Stimulated activated naive CD8-positive, alpha-beta T cell treated with anti-CD3 and anti-CD28 coated beads, Interleukin-15, Interleukin-2, amounts not matched to agents 100 U/mL and 50 U/mL, for 24 hours (primary cell): ENCODE measurements at places on chromosomes 3 and 15.
A peak's percentile ranks its signal among the peaks of the same experiment; 100 is the strongest.

DNA sequence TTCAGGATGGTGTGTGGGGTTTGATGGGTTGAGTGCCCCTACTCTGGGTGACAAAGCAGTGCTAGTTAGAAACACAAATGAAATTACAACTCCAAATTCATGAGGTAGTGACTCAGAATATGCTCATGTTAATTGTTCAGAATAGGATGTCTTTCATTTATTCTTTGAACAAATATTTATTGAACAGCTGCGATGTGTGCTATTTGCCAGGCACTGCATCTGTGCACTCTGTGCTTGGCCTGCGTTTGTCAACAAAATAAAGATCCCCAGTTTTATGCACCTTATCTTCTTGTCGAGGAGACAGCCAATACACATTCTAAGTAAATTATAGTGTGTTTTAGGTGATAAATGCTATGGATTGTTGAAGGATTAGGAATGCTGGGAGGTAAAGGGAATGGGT is 27.3 kb downstream of the MED12L start:
- DNase-seq = no peak

DNA sequence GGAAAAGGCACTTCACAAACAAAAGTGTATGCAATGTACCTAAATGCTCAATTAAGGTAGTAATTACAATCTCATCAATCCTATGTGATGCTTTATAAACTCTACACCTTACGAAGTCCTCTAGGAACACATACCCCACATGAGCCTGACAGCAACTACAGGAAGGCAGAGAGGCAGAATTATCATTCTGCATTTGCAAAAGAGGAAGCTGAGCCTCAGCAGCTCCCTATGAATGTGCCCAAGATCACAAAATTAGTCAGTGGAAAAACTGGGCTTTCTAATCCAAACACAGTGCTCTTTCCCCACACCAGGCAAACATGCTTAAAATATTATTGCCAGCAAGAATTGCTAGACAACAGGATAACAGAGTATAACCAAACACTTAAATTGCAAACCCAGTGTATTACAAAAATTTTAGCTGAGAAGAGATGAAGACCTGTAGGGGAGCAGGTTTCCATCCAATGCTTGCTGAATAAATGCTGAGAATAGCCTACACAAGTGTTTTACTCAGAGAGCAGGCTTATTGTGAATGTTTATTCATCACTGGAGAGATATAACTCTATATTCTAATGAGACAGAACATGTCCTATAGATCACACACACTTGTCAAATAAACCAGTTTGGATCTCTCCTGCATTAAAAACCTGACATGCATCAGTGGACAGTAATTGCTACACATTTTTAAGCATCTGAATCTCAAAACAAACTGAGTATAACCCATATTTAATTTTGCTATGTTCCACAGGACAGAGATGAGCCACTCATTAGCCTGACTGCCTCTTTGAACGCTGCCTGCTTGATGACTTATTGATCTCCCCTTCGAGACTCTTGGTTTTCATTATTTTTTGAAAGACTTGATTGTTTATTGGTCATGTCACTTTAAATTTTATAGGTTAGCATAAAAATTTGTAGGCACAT is 62.2 kb downstream of the PLCH1 start:
- no peak for DNase-seq

GRCh38 chr15:87387766-87388165 is 868.8 kb downstream of the NTRK3 start:
- no peak for DNase-seq

DNA sequence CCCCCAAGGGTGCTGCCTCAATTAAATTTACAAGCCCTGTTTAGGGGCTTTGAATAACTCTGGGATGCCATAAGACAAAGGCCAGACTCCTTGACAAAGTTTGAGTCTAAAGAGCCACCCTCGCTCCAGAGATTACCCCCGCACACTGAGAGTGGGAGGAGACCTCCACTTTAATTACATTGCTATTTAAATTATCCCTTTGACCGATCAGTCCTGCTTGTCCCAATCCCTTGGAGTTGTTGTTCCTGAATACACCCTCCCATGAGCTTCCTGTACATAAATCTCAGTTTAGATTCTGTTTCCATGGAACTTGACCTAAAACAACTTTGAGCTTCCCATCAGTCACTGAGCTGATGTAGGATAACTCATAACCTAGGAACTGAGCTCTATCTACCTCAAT is 596.3 kb downstream of the PYDC2 start:
- no peak for DNase-seq

DNA sequence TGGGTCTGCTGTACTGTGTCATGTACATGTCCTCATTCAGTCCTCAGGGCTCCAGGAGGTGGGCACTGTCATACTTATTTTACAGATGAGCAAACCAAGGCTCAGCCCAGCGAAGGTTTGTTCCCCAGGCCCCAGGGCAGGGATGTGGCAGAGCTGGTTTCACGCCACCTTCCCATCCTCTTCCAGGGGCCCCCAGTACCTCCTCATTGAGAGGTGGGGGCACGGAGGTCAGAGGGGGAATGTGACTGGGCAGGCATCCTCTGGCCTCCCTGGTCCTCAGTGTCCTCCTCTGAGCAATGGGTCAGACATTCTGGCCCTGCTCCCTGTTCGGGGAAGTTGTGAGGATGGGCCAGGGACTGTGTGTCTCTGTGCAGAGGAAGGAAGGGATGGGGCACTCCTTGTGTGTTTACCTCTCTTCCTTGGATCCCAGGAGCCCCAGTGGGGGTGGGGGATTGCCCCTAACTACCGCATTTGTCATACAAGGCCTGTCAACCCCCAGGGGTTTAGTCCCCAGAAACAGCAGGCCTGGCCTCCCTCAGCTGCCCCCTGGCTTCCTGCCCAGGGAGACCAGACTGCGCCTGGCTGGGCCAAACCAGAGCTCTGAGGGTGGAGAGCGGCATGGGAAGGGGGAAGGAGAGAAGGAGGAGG is 65.9 kb upstream of the LCTL start:
- DNase-seq = no peak

DNA sequence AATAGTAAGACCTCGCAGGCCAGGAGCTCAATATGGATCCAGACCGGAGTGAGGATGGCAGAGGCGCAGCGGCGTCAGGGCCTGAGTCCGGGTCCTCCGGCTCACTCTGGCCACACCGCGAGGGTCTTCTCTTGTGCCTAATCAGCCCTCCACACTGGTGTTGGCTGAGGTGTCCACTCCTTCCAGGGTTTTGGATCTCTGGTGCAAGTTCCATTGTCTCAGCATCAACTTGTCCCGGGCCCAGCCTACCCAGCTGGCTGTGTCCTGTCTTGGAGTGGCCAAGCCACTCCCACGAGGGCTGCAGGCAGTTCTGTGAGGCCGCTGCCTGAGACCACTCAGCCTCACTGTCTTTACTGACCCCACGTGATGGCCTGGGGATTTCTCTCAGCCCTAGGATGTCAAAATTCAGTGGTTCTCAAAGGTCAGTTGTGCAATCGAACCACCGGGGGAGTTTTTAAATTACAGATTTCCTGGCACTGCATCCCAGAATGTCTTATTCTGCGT is 12.6 kb upstream of the GOLGA6L7 start:
- DNase-seq = no peak

DNA sequence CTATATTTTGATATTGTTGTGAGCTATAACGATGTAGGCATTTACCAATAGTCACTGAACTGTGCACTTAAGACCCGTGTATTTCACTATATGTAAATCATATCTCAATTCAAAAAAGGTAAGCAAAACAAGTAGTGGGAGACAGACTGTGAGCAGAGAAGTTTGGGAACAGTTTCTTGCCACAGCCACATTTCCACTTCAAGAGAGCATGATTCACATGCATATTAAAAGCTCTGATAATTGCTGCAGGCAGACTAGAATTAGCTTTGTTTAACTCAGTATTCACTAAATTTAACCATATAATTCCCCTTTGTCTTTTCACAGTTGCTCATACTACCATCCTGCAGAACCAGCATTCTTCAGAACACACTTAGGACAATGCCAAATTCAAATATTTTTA is 168.4 kb upstream of the ZNF385D start:
- DNase-seq = no peak

- DNase-seq = no peak
Measured at GRCh38 chr15:94052711-94053110, 178.7 kb upstream of the MCTP2 start.

DNA sequence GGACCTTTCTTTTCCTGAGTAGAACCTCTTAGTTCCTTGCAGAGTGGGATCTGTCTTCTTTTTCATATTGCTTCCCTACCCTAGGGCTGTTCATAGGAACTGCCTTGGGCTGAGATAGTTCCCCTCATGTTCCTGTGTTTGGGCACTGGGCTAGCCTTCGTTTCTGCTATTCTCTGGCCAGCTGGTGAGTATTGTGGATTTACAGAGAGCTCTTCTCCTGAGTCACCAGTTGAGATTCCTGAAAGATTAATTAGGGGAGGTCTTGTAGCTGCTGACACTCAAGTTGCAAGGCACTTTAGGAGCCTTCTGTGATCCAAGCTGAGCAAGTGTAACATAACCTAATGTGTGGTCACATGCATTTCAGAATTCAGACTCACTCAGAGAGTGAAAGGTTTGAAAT is 30.7 kb downstream of the CHD2 start:
- no peak for DNase-seq

GRCh38 chr15:47427463-47427862 is 289.8 kb upstream of the SEMA6D start:
- no peak for DNase-seq

GRCh38 chr15:73375755-73376305 is 7.1 kb upstream of the HCN4 start:
- DNase-seq = no peak

GRCh38 chr3:64291956-64292355 is 66.7 kb upstream of the PRICKLE2 start:
- no peak for DNase-seq

- no peak for DNase-seq
Measured at GRCh38 chr3:108096532-108097321, 5.9 kb upstream of the CD47 start.

DNA sequence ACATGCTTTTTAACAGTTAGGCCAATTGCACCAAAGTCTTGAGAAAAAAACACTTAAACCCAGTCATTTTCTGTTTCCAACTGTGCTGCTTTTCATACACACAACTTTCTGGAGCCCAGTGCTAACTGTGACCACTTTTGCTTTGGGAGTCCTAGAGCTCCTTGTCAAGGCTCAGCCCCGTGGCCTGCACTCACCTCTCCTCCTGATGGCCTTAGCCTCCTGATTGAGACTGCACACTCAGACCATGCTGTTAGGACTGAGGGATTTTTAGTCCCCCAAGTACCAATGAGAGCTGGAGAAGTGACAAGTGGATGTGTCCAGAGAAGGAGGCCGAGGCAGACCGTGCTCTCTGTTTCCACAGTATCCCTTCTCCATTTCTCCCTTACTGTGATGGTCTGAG is 15.2 kb upstream of the RARRES1 start:
- no peak for DNase-seq

GRCh38 chr3:175410251-175410650 is 551.1 kb downstream of the NAALADL2 start:
- no peak for DNase-seq

- peak; percentile 89 for DNase-seq
Measured at GRCh38 chr15:90059208-90059985, 42.9 kb downstream of the IDH2 start.

DNA sequence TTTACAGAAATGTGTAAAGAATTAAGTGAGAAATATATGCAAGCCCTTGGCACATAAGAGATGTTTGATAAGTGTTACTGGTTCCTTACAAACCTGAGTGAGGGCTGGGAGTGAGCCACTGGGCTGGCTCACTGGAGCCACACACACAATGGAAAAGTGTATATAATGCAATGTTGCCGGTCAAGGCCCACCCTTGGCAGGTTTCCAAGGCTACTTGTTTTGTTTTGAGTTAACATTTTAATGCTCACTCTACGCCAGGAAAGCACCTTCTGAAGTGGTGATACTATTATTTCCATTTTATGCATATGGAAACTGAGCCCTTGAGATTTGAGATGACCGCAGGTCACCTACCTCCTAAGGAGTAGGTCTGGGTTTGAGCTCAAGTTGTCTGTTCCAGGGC is 71.8 kb upstream of the FHIT start:
- no peak for DNase-seq

DNA sequence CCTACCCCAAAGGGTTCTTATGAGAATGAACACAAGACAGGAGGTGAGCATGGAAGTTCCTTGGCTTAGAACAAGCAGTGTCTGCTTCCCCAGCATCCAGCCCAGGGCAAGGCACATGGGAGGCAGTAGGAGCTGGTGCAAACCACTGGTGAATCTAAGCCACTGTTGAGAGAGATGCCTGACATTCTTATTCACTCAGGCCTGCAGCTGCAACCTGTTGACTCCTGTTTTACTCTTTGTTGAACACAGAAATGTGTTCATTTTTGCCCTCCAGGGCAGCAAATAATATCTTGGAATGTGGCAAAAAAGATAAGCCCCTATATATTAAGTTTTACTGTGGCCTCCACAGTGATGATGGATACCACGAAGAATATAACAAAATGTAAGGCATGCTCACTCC is 8.9 kb upstream of the PAK6 start:
- DNase-seq = no peak

- no peak for DNase-seq
Measured at GRCh38 chr3:67093305-67093704, 95.2 kb downstream of the KBTBD8 start.
